ENCODE measurements at places on chromosomes 3 and 15.

GRCh38 chr3:66140743-66141372, 79.9 kb upstream of the SLC25A26 start:
- peak; percentile 27 for DNase-seq

GRCh38 chr3:36219398-36219797, 160.9 kb upstream of the STAC start:
- peak; percentile 90 for DNase-seq

GRCh38 chr3:21944251-21944650, 193.2 kb upstream of the ZNF385D start:
- DNase-seq: no peak

DNA sequence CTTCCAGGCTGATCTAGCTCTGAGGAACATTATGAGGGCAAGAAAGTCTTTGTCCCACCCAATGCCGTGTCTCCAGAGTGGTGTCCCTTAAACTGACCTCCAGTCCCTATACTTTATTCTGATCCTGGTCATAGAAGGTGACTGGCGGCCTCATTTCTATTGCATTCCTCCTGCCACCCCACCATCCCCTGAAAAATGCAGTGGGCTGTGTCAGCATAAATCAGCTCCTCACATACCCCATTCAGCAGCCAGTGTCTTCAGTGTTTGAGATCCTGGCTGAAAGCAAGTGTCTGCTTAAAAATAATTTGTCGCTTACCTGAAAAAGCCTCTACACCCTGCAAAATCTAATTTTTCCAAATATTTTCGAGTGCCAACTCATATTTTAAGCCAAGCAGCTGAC, 346.1 kb downstream of the FEZF2 start:
- no peak for DNase-seq

GRCh38 chr3:156681002-156681401, 6.6 kb downstream of the TIPARP start:
- DNase-seq: no peak

Measured in kidney glomerular epithelial cell (primary cell).